ENCODE measurements at places on chromosomes 11 and 22. TPM values are rescaled to one million over a fixed set of nuclear protein-coding genes. Genes with fewer than 3 reads are reported as not detected.

GLB1L2 gene
- total RNA-seq: 0.32 TPM

TRIM34 gene
- 2.8 TPM for total RNA-seq

TMEM151A gene
- 0.14 TPM for total RNA-seq

C11orf91 gene
- not detected for total RNA-seq

C1QTNF4 gene
- total RNA-seq: 0.24 TPM

Data from Right ventricle myocardium inferior (tissue), 1 donor.